ENCODE measurements at places on chromosomes 6 and 20.

- no peak for DNase-seq
Measured at GRCh38 chr6:16705081-16705993, 55.9 kb downstream of the ATXN1 start.

DNA sequence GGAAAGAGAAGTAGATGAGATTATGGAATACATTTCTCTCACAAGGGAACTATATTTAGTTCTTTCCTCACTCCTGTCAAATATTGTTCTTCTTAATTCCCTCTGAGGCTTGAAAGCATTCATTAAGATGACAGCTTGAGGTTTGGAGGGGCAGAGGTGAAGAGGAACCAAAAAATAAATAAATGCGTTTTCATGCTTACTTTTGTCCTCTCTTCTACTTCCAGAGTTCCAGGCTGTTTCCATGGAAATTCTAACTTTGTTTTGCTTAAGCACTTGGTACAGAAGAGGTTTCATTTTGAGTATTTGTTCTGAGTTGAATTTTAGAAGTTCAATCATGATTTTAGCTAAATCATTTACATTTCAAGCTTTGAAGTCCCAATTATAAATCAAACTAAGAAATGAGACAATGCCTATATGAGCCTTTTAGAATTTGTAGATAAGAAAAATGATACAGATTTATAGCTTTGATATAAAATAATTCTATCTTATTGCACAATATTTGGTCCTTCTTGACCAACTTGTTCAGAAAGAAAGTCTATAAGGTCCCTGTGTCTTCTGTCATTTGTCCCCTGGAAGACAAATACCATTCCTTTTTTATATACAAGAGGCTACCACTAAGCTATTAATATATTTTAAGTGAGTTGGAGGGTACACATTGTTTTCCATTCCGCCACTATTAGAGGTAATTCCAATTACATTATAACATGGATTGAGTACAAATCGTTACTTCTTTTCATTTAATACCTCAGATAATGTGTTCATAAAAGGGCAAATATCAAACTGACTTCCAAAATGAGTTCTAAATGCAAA, 16.3 kb downstream of the RBM24 start:
- no peak for DNase-seq

DNA sequence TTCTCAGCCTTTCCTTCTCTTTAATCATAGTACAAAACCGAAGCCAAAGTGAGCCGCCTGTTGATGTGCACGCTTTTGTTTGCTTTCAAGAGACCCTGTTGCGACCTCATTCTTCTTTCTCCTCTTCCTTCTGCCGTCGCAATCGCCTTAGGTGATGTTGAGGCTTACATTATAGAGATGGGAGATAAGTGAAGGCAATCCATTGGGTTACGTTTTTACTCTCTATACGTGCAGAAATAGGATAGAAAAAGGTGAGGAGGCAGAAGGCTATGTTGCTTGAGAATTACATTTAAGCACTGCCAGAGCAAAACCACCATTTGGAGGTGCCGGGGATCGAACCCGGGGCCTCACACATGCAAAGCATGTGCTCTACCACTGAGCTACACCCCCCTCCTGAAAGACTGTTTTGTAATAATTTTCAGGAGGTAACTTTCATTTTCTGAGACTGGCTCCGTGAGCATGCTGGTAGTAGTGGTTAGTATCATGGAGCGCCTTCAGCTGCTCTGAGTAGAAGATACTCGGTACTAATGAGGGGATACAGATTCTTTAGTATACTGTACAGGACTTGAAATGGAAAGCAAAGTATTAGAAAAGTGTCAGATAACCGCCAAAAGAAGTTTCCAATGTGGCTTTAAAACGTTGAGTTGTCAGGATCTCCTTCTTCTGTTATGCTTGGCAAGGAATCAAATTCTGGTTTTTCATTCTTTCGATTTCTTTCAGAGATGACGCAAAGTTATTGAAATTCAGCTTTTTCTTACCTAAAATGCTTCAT, 165.6 kb downstream of the TRIM27 start:
- DNase-seq, result no peak

- no peak for DNase-seq
Measured at GRCh38 chr20:15296422-15296821, 959.0 kb upstream of the FLRT3 start.

DNA sequence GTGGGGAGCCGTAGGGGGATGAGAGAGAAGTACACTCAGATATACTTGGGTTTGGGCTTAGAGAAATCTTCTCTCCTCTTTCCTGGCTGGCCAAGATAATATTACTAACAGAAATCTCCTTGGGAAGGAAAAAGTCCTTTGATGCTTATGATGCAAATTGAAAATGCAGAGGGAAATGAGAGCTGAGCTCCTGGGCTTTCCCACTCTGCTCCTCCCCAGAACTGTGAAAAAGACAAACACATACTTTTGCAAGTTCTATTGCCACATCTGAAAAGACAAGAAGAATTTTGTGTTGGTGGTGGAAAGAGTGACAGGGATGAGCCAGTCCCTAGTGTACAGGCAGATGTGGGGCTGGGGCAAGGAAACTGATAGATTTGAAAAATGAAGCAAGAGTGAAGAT, 185.9 kb downstream of the ANKRD60 start:
- no peak for DNase-seq

DNA sequence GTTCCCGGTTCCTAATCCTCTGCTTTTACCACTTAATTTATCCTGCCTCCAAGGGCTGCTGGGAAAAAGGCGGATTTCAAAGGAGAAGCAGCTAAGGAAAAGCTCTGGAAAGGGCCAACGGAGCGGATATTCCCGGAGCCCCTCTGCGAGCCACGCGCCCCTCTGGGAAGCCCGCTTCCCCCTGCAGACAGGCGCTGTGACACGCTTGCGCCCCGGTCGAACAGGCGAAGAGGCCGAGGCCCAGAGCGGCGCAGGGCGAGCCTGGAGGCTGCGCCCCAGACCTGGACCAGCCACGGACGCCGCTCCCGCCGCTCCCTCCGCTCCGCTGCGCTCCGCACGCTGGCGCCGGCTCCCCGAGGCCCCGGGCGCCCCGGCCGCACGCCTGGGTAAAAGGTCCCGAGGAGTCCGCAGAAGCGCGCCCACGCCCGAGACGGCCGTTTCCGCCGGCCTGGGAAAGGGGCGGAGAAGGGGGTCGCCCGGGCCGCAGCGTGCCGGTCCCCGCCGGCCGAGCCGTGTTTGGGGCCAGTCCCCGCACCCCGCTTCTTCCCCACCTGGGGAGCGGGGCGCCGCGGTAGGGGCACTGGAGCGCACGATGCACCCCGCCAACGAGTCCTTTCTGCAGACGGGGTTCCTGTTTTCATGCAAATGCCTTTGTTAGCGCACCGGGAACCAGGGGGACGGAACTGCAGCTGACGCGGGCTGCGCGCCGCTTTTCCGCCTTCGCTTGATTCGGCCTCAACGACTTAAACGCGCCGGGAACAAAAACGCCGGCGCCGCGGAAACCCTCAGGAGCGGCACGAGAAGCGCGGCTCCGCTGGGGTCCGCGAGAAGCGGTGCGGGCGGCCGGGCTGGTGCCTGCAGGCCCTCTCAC, 91.9 kb upstream of the SIRPA start:
- peak; percentile 87 for DNase-seq

DNA sequence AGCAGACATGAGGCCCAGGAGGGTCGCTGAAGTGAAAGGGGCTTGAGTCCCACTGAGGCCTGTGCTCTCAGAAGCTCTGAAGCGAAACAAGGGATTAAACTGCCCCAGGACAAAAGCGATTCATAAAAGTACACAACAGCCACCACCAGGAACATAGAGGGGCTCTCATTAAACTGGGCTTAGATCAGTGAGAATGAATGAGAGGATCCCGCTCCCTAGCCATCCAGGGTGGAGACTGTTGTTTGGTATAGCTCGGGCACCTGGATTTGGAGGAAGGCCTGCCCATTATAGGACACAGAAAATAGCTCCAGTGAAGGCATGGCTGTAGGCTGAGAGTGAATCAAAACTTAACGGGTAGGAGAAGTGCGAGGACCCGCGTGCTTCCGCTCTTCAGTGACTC, 91.6 kb upstream of the TAB2 start:
- no peak for DNase-seq

GRCh38 chr6:74976701-74977100, 229.2 kb downstream of the COL12A1 start:
- DNase-seq, result peak; percentile 79

- DNase-seq, result no peak
Measured at GRCh38 chr6:138970159-138970558, 17.9 kb downstream of the REPS1 start.

DNA sequence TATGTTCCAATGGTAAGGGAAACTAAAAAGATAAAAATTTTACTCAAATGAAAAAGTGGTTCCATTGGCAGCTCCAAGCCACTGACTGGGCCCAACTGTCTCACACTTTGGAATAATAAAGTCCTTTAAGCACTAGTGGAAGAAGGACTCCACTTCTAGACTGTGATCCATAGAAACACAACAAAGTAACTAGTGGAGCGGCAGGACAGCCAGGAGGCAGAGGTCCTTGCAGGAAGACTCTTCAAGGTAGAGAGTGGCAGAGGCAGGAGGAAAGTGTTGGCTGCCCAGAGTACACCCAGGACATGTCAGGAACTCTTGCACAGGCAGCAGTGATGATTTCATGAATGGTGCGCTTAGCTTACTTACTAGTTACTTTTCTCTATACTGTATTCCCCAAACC, 65.0 kb upstream of the CCN6 start:
- no peak for DNase-seq

DNA sequence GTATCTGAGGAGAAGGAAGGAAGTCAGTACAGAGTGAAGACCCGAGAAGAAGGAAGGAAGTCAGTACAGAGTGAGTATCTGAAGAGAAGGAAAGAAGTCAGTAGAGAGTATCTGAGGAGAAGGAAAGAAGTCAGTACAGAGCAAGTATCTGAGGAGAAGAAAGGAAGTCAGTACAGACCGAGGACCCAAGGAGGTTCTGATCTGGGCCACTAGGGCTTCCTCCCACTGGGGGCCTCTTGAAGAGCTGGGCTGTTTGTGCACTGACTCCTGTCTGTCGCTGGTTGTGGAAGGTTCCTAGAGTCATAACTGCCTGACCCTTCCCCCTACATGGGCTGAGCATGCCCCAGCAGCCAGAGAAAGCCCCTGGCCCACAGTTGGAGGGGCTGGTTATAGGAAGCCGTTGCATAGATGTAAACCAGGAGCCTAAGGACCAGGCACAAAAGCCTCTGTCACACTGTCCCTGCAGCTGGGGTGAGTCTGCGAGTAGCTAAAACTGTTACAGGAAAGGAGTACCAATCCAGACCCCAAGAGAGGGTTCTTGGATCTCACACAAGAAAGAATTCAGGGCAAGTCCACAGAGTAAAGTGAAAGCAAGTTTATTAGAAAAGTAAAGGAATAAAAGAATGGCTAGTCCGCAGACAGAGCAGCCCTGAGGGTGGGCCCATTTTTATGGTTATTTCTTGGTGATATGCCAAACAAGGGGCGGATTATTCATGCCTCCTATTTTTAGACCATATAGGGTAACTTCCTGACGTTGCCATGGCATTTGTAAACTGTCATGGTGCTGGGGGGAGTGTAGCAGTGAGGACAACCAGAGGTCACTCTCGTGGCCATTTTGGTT, 395.9 kb downstream of the PREX1 start:
- DNase-seq, result no peak

DNA sequence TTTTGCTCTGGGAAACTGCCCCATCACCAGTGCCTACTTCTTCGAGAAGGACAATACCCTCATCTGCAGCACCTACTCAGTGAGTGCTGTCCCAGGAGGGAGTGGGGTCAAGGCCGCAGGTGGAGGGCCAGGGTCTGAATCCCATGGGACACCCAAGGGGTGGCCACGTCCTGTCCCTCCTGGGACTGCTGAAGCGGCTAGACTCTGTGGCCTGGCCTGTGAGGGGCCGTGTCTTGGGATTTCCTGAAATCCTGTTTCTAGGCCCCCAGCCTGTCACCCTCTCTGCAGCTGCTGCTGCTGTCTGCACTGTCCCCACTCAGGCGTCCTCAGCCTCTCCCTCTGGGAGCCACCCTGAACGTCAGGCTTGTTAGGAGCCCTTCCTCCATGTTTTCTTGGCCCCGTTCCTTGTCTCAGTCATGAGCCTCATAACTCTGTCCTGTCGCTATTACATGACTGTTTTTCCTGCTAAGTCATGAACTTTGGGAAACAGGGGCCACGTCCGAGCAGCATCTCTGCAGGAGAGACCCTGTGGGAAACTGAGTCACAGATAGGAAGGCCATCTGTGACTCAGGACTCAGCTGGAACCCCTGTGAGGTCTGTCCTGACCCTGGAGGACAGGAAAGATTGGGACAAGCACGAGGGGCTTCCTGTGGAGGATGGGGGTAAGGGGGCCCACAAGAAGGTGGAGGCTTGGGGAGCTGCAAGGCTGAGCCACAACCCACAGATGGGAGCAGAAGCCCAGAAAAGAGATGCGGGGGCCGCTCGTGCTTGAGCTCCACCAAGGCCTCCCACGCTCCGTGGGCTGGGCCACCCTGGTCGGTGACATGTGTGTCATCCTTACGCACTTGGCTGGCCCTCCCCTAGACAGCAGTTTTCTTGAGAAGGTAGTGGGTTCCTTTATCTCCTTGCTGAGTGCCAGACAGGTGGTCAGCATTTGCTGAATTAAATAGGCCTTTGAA, 49.9 kb downstream of the EFCAB8 start:
- no peak for DNase-seq

DNA sequence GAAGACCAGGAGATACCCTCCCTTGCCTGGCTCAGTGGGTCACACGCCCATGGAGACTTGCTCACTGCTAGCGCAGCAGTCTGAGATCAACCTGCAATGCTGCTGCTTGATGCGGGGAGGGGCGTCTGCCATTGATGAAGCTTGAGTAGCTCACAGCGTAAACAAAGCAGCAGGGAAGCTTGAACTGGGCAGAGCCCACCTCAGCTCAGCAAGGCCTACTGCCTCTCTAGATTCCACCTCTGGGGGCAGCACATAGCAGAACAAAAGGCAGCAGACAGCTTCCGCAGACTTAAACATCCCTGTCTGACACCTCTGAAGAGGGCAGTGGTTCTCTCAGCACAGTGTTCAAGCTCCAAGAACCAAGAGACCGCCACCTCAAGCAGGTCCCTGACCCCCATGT, 271.3 kb downstream of the ESR1 start:
- DNase-seq, result no peak

GRCh38 chr20:2576317-2576727, 39.9 kb downstream of the TMC2 start:
- DNase-seq, result no peak

GRCh38 chr20:35828916-35829315, 57.1 kb downstream of the PHF20 start:
- no peak for DNase-seq

GRCh38 chr6:56370127-56370540, 122.8 kb upstream of the COL21A1 start:
- peak; percentile 83 for DNase-seq

- DNase-seq, result peak; percentile 79
Measured at GRCh38 chr6:3751077-3751729, at the start of gene PXDC1. PXDC1 (minus strand) TSS chr6:3751713; CDS start chr6:3751531, 182 bp downstream.

- DNase-seq, result no peak
Measured at GRCh38 chr6:85390105-85390728, 59.7 kb upstream of the NT5E start.

- DNase-seq, result no peak
Measured at GRCh38 chr6:55011034-55011433, 163.3 kb upstream of the HCRTR2 start.

GRCh38 chr6:56327946-56328727, 80.8 kb upstream of the COL21A1 start:
- no peak for DNase-seq

Data from muscle of back (tissue), 13 donors.